ENCODE measurements at places on chromosomes 1 and 21.

DNA sequence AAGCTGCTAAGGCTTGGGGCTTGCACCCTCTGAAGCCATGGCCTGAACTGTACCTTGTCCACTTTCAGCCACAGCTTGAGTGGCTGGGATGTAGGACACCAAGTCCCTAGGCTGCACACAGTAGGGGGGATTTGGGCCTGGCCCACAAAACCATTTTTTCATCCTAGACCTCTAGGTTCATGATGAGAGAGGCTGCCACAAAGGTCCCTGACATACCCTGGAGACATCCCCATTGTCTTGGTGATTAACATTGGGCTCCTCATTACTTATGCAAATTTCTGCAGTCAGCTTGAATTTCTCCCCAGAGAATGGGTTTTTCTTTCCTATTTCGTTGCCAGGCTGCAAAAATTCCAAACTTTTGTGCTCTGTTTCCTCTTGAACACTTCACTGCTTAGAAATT is 26.3 kb upstream of the CHODL start:
- no peak for DNase-seq

- DNase-seq: no peak
Measured at GRCh38 chr1:177305040-177306018, 134.6 kb downstream of the BRINP2 start.

- DNase-seq: no peak
Measured at GRCh38 chr21:35220301-35220700, 171.2 kb upstream of the RUNX1 start.

- DNase-seq: peak; percentile 46
Measured at GRCh38 chr1:60903591-60903990, 178.8 kb upstream of the NFIA start.

DNA sequence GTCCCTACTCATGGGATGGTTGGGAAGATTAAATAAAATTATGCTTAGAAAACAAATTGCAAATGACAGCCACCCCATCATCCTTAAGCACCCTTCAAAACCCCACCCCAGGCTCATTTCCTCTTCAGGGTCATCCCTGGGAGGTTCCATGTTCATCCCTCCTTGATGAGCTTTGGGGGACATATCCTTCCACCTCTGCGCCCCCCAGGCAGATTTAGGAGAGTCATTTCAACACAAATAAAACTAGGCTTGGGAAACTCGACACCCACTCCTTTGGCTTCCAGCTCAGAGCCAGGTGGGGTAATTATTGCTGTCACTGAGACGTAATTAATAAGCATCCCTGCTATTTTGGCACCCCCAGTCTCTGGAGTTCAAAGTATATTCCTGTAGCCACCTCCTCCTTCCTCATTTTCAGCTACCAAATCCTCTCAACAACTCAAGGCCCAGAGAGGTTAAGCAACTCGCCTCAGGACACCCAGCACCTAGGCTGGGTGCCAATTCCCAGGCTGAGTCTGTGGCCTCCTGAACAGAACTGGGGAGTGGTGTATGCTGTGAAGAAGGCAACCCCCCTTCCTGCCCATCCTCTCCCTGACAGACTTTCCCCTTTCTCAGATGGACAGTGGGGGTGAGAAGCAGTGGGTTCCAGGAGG is 595 bp downstream of the CRYBG2 start:
- no peak for DNase-seq

DNA sequence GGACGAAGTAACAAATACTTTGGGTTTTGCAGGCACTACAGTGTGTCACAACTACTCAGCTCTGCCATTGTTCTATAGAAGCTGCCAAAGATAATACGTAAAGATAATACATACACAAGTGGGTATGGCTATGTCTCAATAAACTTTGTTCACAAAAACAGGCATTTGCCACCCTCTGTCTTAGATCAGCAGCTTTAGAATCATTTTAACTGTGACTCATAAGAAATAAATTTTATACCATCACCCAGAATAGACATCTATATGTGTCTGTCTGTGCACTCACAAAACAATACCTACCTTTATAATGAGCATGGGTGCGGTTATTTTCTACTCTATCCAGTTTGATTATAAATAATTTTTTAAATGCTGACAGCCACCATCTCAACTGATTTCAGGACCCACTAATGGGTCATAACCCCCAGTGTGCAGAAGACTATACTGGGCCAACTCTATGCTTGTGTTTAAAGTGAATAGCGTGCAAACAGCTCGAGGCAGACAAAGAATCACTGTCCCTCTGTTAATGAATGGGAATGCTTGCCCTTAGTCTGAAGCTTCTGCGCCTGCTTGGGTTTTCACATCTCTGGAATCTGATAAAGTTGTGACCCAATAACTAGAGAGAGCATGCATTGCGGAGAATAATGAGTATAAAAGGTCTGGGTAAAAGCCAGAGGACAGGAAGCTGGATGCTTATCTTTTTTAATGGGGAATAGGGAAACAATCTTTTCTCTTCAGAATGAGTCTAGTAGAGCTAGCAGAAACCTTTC is 216.2 kb downstream of the PLPP3 start:
- no peak for DNase-seq

- no peak for DNase-seq
Measured at GRCh38 chr1:7223334-7224080, 438.3 kb downstream of the CAMTA1 start.

DNA sequence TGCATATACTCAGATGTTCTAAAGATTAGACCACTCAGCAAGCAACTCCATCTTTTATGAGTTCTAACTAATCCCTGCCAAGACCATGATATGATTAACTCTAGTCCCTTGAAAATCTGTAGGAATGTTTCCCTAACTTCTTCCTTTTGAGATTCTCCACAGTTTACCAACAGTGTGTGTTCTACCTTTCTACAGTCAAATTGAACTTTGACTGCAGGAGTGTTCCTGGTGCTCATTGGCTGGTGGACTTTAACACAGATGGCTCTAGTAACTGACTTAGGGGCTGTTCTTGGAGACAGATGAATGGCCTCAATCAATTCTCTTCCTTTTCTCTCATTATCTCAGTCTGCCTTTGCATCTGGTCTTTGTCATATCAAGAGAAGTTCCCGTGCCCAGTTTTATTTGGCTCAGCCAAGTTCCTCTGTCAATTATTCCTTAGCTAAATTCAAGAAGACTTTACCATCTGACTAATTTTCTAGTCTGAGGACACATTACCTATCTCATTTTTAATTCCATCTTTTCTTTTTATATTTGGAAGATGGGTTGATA is 643.9 kb upstream of the CAMK1G start:
- DNase-seq: no peak

All from anterior cingulate cortex (tissue), 58 donors.